Skin of body (tissue), 3 donors: ENCODE measurements at places on chromosomes 5 and 9. TPM values are rescaled to one million over a fixed set of nuclear protein-coding genes. Genes with fewer than 3 reads are reported as not detected.

GRCh38 chr5:151605559-151605958 is 14.4 kb upstream of the FAT2 start:
- no peak for DNase-seq

The PLPP7 gene
- total RNA-seq, result 4.6 TPM

The PDE8B gene
- total RNA-seq, result 5.3 TPM

GRCh38 chr5:167255926-167256325 is 1035.5 kb upstream of the WWC1 start:
- DNase-seq, result no peak

DNA sequence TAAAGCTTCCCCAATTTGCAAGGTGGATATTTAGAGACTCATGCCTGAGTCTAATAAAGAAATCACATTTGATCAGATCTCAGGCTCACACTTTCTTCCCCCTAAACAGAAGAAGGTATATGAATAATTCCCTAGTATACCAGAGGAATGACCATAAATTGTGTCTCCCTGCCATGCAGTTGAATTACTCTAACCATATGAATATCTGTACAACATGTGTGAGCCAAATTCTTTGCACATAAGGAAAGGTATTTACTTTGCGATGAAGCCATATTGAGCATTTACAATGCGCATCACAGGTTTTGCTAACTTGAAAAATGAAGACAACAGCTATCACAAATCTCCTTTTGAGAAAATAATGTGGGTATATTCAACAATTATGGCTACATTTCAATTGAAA is 479.4 kb downstream of the NR2F1-AS1 start:
- DNase-seq, result no peak
